Heart right ventricle (tissue), 16 donors: ENCODE measurements at places on chromosomes 6 and 20. TPM values are rescaled to one million over a fixed set of nuclear protein-coding genes. Genes with fewer than 3 reads are reported as not detected.

Gene SYNGAP1
- 6.4 TPM for total RNA-seq

Gene NKAPL
- 3.5 TPM for total RNA-seq

Gene THEMIS
- total RNA-seq, result 0.13 TPM

Gene CARMIL1
- 6.3 TPM for total RNA-seq

Gene LHFPL5
- not detected for total RNA-seq

Gene PRPH2
- 0.87 TPM for total RNA-seq

Gene CASS4
- total RNA-seq, result 0.22 TPM

Gene PNLDC1
- total RNA-seq, result not detected

Gene SPDEF
- 0.19 TPM for total RNA-seq

Gene BTN1A1
- not detected for total RNA-seq

Gene CAPN11
- total RNA-seq, result not detected

Gene SCRT2
- not detected for total RNA-seq

Gene AVP
- not detected for total RNA-seq

Gene GPR6
- not detected for total RNA-seq

Gene TOX2
- 1.3 TPM for total RNA-seq

Gene CAGE1
- not detected for total RNA-seq

Gene PTK6
- not detected for total RNA-seq

Gene FOXA2
- not detected for total RNA-seq

Gene NKAIN4
- total RNA-seq, result not detected

Gene CALHM5
- total RNA-seq, result 1.5 TPM

Gene L3MBTL1
- 4.8 TPM for total RNA-seq

Gene HSPA1A
- 310 TPM for total RNA-seq

Gene IL22RA2
- not detected for total RNA-seq
